Thoracic aorta (tissue), 2 donors: ENCODE measurements at places on chromosomes 4 and X. TPM values are rescaled to one million over a fixed set of nuclear protein-coding genes. Genes with fewer than 3 reads are reported as not detected.

RHOXF2B gene
- total RNA-seq, result not detected

- DNase-seq, result no peak
Measured at GRCh38 chrX:65451663-65452062, 82.9 kb downstream of the LAS1L start.

DNA sequence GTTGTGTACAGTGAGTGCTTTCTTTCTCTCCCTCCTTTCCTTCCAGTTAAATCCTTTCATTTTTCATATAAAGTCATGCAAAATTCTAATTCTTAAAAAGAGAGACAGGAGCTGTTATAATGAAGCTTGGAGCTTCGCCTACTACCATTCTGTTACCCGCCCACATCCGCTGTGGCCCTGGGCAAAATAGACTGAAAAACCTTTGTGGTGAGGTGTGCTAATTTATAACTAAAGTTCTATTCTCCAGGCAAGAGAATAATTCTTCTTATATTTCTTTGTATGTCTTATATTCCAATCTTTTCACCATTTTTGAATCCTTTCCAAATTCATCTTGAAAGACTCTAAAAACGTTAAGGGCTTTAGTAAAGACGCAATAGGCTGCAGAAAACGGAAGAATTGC, 7.0 kb downstream of the QRFPR start:
- DNase-seq, result no peak

DNA sequence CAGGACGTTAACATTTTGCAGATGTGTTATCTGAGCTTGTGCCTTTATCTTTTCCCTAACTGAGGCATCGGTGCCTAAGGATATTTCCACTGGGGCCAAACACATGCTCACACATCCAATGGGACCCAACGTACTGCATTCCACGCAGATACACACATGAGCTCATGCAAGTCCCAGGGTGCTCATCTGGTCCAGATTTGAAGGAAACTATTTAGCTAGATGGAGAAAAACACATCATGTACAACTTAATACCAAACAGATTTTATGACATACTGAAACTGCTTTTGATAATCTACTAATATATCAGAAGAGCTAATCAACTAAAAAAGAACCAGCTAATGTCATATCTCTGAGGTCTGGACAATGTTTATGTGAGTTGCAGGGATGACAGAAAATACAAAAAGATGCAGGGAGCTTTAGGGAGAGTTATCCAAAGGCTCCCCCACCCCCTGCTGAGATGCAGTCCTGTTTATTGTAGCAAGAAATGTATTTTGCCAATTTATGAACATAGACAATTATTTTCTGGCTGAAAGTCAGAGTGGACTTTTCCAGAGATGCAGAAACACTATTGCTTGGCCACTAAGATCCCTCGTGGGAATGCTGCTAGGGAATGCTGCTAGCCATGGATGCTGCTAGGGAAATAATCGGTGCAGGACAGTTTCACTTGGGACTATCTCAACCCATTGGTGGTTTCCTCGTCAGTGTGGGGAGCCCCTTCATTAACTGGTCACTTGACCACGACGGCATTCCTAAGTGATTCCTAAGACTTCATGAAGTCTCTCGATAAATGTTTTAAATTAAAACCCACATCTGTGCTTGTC, 172.8 kb downstream of the SMIM20 start:
- DNase-seq, result no peak

PHKA1 gene
- total RNA-seq, result 24.3 TPM

- no peak for DNase-seq
Measured at GRCh38 chr4:150769248-150769647, 187.3 kb downstream of the MAB21L2 start.

- no peak for DNase-seq
Measured at GRCh38 chrX:107541244-107541643, 87.1 kb upstream of the PRPS1 start.

GRCh38 chr4:75995727-75996126, 5.0 kb upstream of the SDAD1 start:
- DNase-seq, result no peak

- DNase-seq, result no peak
Measured at GRCh38 chr4:38716256-38716655, 52.3 kb downstream of the KLF3 start.

- DNase-seq, result no peak
Measured at GRCh38 chr4:88204882-88205281, 46.4 kb upstream of the ABCG2 start.

- no peak for DNase-seq
Measured at GRCh38 chr4:52358883-52359321, 300.2 kb downstream of the USP46 start.
